Right lung (tissue), 10 donors: ENCODE measurements at places on chromosomes 7 and 10. TPM values are rescaled to one million over a fixed set of nuclear protein-coding genes. Genes with fewer than 3 reads are reported as not detected.

NPY gene
- 1.0 TPM for polyA plus RNA-seq

HABP2 gene
- polyA plus RNA-seq: 0.40 TPM

ASIC3 gene
- 2.2 TPM for polyA plus RNA-seq

RBP3 gene
- polyA plus RNA-seq: 0.10 TPM

PILRA gene
- 6.3 TPM for polyA plus RNA-seq

BBS9 gene
- 17.7 TPM for polyA plus RNA-seq

IMMP2L gene
- 28.0 TPM for polyA plus RNA-seq
